ENCODE measurements at places on chromosomes 1 and 21.

DNA sequence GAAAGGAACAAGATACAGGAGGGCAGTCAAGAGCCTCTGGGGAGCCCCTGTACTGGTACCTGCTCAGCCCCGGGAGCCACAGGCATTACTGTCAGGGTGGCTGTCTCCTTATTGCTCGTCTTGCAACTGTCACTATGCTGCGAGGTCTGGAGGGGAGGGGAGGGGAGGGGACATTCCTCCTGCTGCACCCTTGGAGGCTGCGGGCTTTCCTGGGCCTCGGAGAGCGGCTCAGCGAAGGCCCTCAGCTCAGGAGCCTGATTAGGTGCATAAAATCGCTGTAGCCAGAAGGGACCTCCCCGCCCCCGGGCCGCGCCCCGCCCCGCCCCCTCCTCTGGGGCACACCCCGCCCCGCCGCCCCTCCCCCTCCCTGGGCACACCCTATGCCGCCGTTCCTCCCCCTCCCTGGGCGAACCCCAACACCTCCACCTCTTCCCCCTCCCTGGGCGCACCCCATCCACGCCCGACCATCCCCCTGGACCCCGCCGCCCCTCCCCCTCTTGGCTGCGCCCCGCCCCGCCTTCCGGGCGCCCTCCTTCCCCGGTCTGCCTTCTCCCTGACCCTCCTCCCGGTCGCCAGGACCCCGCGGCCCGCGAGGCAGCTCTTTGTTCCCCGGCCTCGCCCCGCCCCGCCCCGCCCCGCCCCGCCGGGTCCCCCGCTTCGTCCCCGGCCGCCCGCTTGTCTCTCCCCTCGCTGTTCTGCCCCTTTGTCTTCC lies 35.5 kb downstream of the CACHD1 start:
- peak; percentile 29 for DNase-seq

GRCh38 chr1:229325401-229325800 lies 17.4 kb downstream of the CCSAP start:
- DNase-seq, result no peak

DNA sequence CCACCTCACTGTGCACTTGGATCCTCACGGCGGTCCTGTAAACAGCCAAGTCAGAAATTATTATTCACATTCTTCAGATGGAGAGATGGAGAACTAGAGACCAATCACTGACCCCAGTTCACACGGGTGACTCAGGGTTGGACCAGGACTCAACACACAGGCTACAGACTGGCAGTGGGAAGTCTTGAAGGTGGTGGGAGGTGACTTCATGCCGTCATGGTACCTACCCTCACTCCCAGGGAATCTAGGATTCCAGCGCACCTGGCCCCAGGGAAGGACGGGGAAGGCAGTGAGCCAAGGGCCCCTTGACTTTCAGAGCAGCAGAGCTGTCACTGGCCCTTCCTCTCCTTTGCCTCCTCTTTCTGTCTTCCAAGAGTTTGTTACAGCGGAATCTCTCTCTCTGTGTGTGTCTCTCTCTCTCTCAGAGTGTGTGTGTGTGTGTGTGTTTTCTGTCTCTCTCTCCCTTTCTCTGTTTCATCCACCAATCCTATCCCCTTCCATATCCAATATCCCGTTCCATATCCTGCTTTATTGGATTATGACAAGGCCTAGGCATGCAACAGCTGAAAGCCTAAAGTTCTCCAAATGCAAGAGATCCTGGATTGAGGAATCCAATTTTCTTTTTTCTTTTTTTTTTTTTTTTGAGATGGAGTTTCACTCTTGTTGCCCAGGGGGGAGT lies 11.7 kb downstream of the OPTC start:
- no peak for DNase-seq

GRCh38 chr1:237890822-237891221 lies at the start of gene ZP4:
TSS of gene ZP4 (minus strand) at chr1:237890922. CDS start at chr1:237890635, 287 bp downstream.
- no peak for DNase-seq

DNA sequence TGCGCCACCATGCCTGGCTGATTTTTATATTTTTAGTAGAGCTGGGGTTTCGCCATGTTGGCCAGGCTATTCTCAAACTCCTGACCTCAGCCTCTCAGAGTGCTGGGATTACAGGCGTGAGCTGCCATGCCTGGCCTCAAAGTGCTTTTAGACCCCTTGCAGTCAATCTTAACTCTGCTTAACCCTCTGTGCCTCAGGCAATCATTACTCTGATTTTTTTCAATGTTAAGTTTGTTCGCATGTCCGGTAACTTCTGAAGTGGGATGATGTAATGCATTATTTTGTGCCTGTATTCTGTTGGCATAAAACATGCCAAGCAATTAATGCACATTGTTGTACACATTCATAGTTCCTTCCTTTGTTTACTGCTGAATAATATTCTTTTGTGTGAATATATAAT lies 18.6 kb downstream of the SMG7 start:
- DNase-seq, result no peak

DNA sequence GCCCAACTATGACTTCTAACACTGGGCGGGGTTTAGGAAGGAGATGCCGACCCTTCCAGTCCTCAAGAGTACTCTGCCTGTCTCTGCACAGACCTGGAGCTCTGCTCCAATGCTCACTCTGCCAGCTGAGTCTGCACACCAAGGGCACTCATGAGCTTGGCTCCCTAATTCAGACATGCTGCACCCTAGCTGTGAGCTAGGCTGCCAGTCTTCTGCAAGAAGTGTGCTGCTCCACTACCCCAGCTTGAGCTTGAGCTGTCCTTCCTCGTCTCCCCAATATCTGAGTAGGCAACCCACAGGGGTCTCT lies 13.2 kb downstream of the TP53BP2 start:
- DNase-seq, result no peak

- peak; percentile 48 for DNase-seq
Observed at GRCh38 chr1:226424221-226425003, 16.5 kb upstream of the PARP1 start.

GRCh38 chr1:229478852-229479251 lies 29.3 kb downstream of the NUP133 start:
- DNase-seq, result no peak

DNA sequence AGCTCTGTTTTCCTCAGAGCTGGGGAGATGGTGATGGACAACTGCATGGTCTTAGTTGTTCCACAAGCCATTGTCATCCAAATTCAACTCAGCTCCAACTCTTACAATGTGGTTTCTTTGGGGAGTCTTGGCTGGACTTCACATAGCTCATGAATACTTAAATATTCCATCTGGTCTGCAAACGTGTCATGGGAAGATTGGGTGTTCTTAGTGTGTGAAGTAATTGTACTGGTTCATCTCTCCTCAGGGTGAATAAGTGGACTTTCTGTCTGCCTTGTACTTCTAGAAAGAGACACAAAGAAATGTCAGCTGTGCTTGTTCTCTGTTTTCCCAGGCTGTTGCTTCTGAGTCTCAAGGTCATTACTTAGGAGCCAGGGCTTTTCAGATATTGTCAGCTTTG lies 106.6 kb downstream of the VPS13D start:
- no peak for DNase-seq

- no peak for DNase-seq
Observed at GRCh38 chr1:172410027-172410426, 10.5 kb upstream of the C1orf105 start.

DNA sequence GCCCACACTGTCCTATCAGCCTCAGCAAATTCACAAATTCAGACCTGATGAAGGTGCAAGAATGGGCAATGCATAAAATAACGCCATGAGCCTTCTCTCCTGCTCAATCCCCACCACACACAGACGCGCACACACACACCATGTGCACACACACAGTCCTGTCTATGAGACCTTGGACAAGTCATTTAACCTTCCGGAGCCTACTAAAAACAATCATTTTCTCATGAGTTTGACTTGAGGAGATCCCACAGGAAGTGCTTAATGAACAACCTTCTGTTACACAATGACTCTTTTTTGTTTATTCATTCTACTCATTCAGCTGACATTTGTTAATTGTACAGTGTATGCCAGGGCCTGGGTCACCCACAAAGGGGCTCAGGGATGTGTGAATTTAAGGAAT lies 125.4 kb downstream of the EDEM3 start:
- no peak for DNase-seq

- no peak for DNase-seq
Observed at GRCh38 chr21:15992171-15992570, 262.4 kb downstream of the USP25 start.

DNA sequence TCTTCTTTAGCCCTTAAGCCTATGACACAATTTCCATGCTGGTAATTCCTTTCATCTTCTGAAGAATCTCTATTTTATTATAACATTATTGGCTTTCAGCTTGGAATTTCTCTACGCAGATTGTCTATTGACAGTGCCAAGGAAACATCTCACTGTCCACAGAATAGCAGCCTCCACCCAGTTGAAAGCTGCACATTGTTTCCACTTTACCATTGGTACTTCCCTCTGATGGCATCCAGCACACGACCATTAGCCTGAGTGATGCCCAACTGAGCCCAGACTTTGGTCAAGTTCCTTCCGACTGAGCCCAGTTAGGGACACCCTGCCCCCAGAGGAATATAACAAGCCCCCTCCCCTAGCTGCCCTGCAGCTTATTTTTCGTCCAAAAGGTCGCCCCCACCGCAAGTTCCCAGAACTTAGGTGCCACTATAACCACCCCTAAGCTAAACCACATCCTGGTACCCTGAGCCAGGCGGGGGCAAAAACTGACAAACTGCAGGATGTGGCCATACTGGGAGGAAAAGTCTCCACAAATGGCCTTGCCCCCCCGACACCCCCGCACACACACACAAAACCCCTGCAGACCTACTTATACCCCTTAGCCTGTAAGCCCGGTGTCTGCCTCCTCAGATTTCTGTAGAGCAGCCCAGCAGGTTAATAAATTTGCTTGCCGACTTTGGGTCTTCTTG lies 13.2 kb downstream of the GBP5 start:
- peak; percentile 43 for DNase-seq

- no peak for DNase-seq
Observed at GRCh38 chr1:76125473-76126219, 51.1 kb downstream of the ST6GALNAC3 start.

DNA sequence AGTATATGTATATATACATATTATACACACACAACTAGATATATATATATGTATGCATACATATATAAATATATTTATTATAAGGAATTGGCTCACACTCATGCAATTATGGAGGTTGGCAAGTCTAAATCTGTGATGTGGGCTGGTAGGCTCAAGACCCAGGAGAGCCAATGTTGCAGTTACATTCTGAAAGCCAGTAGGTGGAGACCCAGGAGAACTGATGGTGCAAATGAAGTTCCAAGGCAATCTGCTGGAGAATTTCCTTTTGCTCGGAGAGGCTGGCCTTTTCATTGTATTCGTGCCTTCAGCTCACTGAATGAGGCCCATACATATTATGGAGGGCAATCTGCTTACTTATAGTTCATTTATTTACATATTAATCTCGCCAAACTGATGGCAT lies 9.4 kb downstream of the IVL start:
- DNase-seq, result no peak

DNA sequence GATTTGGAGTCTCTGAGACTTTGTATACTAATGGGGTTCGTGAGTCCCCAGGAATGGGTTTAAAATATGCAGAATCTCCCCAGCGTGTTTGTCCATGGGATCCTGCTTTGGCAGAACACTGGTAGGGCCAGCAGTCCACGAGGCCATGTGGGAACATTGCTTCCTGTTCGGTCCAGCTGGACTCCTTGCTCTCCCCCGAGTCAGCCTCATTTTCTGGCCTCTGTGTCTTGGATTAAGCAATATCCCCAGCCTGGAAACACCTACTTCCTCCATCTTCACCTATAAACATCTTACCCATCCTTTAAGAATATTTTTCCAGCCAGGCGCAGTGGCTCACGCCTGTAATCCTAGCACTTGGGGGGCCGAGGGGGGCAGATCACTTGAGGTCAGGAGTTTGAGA lies 142.4 kb downstream of the NAV1 start:
- DNase-seq, result no peak

DNA sequence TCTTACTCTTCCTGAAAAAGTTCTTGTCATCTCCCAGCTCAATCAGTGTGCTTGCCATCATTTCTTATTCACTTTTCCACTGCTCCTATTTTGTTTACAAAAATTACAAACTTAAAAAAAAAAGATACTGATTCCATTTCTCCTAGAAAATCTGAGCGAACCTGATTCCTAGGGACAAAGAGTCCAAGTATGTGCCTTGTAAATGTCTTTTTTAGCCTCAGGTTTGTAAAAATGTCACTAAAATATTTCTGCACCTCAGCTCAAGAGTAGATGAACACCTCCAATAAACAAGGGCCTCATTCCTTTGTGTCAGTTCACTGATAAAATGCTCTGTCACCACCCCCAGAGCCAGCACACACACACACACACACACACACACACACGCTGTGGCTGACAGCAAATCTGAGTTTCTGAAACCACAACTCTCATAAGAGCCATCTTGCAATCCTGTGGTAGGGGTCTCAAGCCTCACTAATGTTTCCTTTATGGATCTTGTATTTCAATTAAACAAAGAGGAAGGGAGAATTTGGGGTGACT lies 299.2 kb downstream of the PBX1 start:
- no peak for DNase-seq

DNA sequence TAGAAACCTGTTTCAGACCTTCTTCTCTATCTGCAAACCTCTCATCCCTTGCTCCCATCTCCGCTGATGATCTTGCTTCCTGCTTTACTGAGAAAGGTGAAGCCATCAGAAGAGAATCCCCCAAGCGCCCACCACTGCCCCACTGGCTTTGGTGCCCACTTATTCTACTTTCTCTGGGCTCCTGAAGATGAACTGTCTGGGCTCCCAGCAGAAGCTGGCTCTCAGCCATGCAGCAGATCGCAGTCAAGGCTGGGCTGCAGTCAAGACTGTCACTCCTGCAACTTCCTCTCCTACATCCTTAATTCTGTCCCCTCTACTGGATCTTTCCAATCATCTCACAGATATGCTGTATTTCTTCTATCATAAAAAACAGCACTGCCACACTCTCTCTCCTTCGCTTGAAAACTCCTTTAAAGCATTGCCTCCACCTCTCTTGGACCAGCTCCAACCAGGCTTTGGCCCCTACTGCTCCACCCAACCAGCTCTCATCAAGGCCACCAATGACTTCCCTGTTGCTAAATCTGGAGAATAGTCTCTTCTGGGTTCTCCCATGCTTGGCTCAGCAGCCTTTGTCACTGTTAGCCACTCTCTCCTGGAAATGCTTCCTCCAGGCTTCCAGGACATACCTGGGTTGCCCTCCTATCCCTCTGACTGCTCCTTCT lies 25.8 kb downstream of the TRIM62 start:
- no peak for DNase-seq

- no peak for DNase-seq
Observed at GRCh38 chr1:178294654-178295053, 200.8 kb downstream of the RASAL2 start.

DNA sequence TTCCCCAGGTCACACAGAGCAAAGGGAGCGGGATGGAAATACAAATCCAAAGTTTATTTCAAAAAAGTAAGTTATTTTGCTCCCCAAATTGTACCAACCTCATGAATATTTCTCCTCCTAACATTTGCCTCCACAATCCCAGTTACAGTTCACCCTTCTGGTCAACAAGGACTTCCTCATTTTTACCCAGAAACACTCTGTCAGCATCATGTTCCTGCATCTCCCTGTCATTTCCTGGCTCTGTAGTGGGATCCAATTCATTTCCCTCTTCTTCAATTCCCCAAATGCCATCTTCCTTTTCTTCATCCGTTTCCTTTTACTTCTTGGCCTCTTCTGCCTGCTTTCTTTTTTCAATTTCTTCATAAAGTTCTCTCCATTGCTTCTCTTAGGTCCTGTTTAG lies 32.0 kb upstream of the EPS15 start:
- no peak for DNase-seq
